Glomerular endothelial cell (primary cell): ENCODE measurements at places on chromosomes 12 and 14. TPM values are rescaled to one million over a fixed set of nuclear protein-coding genes. Genes with fewer than 3 reads are reported as not detected.

Gene PLEKHA5
- total RNA-seq, result 11.2 and 11.7 TPM in 2 replicates

Gene BRF1
- 37.9 and 63.4 TPM in 2 replicates for total RNA-seq

Gene CLECL1
- total RNA-seq, result not detected in 2 replicates

Gene TDG
- total RNA-seq, result 17.6 and 25.7 TPM in 2 replicates

Gene NGB
- not detected in 2 replicates for total RNA-seq

Gene RNASE3
- total RNA-seq, result not detected in 2 replicates

Gene NOS1
- total RNA-seq, result 0.05 TPM in 1 of 2 replicates, not detected in the other

Gene FAM90A1
- 0.06 TPM in 1 of 2 replicates, not detected in the other for total RNA-seq

Gene BEST3
- total RNA-seq, result 0.06 and 0.82 TPM in 2 replicates

Gene OTUB2
- 5.7 and 8.2 TPM in 2 replicates for total RNA-seq

Gene METTL25
- 4.8 and 14.5 TPM in 2 replicates for total RNA-seq

Gene NEUROD4
- not detected in 2 replicates for total RNA-seq

Gene PA2G4
- 113 and 125 TPM in 2 replicates for total RNA-seq

Gene ALKBH1
- 11.9 and 13.3 TPM in 2 replicates for total RNA-seq

Gene RNF212B
- not detected in 2 replicates for total RNA-seq

Gene CARMIL3
- 0.06 and 0.19 TPM in 2 replicates for total RNA-seq

Gene TULP3
- total RNA-seq, result 18.5 and 24.0 TPM in 2 replicates

Gene REC8
- total RNA-seq, result 46.3 and 55.0 TPM in 2 replicates

Gene KCNH3
- not detected in 2 replicates for total RNA-seq

Gene NEDD1
- total RNA-seq, result 21.0 and 30.6 TPM in 2 replicates

Gene MIP
- total RNA-seq, result 0.15 TPM in 1 of 2 replicates, not detected in the other

Gene RNASE9
- not detected in 2 replicates for total RNA-seq

Gene NOXRED1
- total RNA-seq, result 0.12 TPM in 1 of 2 replicates, not detected in the other

Gene MANSC4
- total RNA-seq, result not detected in 2 replicates

Gene TMEM253
- 0.19 TPM in 1 of 2 replicates, not detected in the other for total RNA-seq

Gene MYH6
- total RNA-seq, result not detected in 2 replicates

Gene NCOR2
- total RNA-seq, result 117 and 295 TPM in 2 replicates

Gene SYT10
- total RNA-seq, result not detected in 2 replicates

Gene SYT1
- total RNA-seq, result 9.6 and 13.2 TPM in 2 replicates

Gene TAS2R46
- 1.6 TPM in 1 of 2 replicates, not detected in the other for total RNA-seq

Gene MAP1LC3B2
- total RNA-seq, result 0.78 and 0.82 TPM in 2 replicates

Gene CPM
- 2.0 and 4.4 TPM in 2 replicates for total RNA-seq

Gene FRS2
- total RNA-seq, result 22.2 and 31.2 TPM in 2 replicates

Gene FGF23
- not detected in 2 replicates for total RNA-seq

Gene ZNF10
- total RNA-seq, result 1.8 and 7.3 TPM in 2 replicates

Gene PLCZ1
- not detected in 2 replicates for total RNA-seq

Gene ESRRB
- total RNA-seq, result not detected in 2 replicates

Gene APOF
- total RNA-seq, result not detected in 2 replicates

Gene TC2N
- total RNA-seq, result 0.29 and 0.53 TPM in 2 replicates

Gene FBXW8
- total RNA-seq, result 20.9 and 26.8 TPM in 2 replicates

Gene CD27
- total RNA-seq, result 0.53 TPM in 1 of 2 replicates, not detected in the other

Gene DNAJC22
- total RNA-seq, result 0.48 and 1.2 TPM in 2 replicates

Gene DPPA3
- not detected in 2 replicates for total RNA-seq

Gene LYZ
- total RNA-seq, result not detected in 2 replicates

Gene TMX1
- 36.5 and 36.6 TPM in 2 replicates for total RNA-seq
